Liver (tissue), 10 donors: ENCODE measurements at places on chromosomes 5 and 9.

DNA sequence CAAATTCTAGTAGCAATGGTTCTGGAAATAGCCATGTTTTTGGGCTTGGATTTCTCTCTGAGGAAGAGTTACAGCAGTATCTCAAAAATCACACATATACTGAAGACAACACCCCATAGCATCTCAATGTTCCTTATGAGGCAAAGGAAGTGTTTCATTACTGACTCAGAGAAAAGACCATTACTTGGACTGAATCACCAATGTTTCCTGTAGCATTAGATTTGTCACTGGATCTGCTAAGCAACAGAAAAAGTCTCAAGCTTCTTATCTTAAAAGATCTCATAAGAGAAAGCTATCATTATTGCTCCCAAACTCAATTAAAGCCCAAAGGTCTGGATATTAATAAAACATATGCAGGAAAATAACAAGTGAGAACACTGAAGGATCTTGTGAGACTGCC, 272.4 kb downstream of the ADAMTS6 start:
- no peaks in the 10 kb centered on the region for H3K27me3 ChIP-seq
- no peak overlapping the region for H3K27ac ChIP-seq
- H3K4me1 ChIP-seq = no peaks in the 10 kb centered on the region
- H3K4me3 ChIP-seq = no peak overlapping the region
- no peaks in the 10 kb centered on the region for H3K36me3 ChIP-seq

DNA sequence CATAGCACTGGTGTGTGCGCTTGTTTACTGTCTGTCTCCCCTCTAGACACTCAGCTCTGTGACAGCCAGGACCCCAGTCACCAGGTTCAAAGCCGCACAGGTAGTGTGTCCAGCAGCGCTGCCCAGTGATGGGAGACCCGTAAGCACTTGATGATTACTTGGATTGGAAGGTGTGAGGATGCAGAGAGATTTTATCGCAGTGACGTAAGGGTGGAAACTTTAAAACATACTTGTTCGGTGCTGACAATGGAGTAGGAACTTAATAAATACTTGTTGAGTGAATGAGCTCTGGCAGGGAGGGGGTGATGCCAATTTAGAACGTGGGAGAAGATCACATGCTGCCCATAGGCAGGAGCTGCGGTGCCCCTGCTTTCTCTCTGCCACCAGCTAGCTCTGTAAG, 99.2 kb upstream of the PITX1 start:
- H3K36me3 ChIP-seq = no peaks in the 10 kb centered on the region
- no peaks in the 10 kb centered on the region for H3K27me3 ChIP-seq
- H3K4me3 ChIP-seq = no peak overlapping the region
- no peak for DNase-seq

DNA sequence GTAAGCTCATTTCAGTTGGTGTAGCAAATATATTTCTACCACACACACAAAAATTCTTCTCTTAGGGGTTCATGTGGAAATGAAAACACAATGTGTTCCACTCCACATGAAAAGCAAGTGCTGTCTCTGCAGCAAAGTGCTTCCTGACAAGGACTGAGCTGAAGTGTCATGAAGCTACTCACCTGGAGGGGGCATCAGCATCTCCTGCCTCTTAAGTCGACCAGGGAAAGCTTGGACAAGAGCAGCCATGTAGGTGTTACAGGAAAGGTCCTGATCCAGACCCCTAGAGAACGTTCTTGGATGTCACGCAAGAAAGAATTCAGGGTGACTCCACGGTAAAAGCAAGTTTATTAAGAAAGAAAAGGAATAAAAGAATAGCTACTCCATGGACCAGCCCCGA, 62.8 kb downstream of the SV2C start:
- H3K36me3 ChIP-seq = no peaks in the 10 kb centered on the region
- H3K4me3 ChIP-seq = no peak overlapping the region
- DNase-seq = no peak
- no peaks in the 10 kb centered on the region for H3K4me1 ChIP-seq
- no peaks in the 10 kb centered on the region for H3K27me3 ChIP-seq

- DNase-seq = no peak
- no peaks in the 10 kb centered on the region for H3K27me3 ChIP-seq
- peaks cover 3% of the 10 kb centered on the region for H3K36me3 ChIP-seq
- no peak overlapping the region for H3K27ac ChIP-seq
- no peak overlapping the region for H3K4me3 ChIP-seq
Measured at GRCh38 chr5:150122158-150122510, 33.5 kb downstream of the PDGFRB start.

- H3K27me3 ChIP-seq = no peaks in the 10 kb centered on the region
- H3K4me1 ChIP-seq = peaks cover 9% of the 10 kb centered on the region
- peak overlapping the region; percentile 84 for H3K27ac ChIP-seq
- no peak for DNase-seq
- peak overlapping the region; percentile 78 for H3K4me3 ChIP-seq
- H3K36me3 ChIP-seq = no peaks in the 10 kb centered on the region
Measured at GRCh38 chr5:123511290-123511647, 708 bp upstream of the CSNK1G3 start.

GRCh38 chr5:14353726-14354474, 210.8 kb downstream of the TRIO start:
- H3K27ac ChIP-seq = no peak overlapping the region
- H3K36me3 ChIP-seq = no peaks in the 10 kb centered on the region
- H3K4me3 ChIP-seq = no peak overlapping the region
- H3K27me3 ChIP-seq = no peaks in the 10 kb centered on the region
- DNase-seq = no peak
- H3K4me1 ChIP-seq = no peaks in the 10 kb centered on the region
